ENCODE measurements at places on chromosomes 6 and 20.
A peak's percentile ranks its signal among the peaks of the same experiment; 100 is the strongest.

- no peak for DNase-seq
Measured at GRCh38 chr6:56677559-56677958, 34.9 kb upstream of the DST start.

DNA sequence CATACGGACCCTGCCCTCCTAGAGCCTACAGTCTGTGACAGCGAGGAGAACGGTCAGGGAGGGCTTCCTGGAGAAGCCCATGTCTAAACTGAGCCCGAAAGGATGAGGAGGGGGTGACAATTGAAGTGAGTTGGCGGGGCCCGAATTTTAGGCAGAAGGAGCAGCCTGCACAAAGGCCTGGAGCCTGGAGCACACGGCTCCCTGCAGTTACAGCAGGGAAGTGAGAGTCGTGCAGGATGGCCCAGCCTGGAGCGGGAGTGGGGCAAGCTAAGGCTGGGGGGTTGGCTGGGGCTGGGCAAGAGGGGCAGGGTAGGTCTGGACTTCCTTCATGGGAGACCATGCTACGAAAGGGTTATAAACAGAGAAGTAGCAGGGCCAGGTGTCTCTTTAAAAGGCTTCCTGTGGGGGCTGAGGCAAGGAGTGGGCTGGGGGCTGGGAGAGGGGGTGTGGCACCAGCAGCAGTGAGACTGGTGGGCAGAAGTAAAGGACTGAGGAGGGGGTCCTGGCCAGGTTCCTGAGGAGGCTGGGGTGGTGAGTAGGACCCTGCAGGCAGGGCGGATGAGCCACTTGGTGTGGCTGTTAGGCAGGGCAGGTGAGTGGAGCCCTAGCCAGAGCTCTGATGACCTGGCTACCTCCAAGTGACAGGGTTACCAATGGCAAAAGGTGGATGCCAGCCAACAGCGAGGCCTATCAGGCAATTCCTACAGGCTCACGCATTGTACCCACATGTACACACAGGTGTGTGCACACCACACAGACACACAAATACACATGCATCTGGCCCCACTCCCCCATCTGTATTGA is 119.2 kb downstream of the MRPL14 start:
- DNase-seq = peak; percentile 25

GRCh38 chr6:170083236-170084051 is 207.4 kb downstream of the DLL1 start:
- peak; percentile 60 for DNase-seq

GRCh38 chr6:170404036-170404435 is 97.5 kb downstream of the FAM120B start:
- no peak for DNase-seq

- DNase-seq = no peak
Measured at GRCh38 chr6:127841811-127842210, 59.0 kb downstream of the THEMIS start.

DNA sequence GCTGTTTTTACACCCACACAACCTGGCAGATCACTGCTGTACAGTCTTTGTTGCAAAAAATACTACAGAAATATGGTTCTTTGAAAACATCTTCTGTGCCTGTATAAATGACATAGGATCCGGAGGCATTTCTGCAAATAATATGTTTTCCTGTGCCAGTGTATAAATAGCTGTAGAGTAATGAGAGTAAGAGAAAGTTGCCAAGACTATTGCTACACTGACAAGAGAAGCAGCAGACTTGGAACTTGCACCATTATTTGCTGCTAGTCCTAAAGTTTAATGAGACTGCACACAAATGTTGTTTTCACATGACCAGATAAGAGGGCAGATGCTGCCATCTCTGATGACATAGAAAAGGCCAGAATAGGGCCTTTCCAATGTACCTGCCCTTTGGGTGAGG is 50.0 kb upstream of the DTNBP1 start:
- no peak for DNase-seq

DNA sequence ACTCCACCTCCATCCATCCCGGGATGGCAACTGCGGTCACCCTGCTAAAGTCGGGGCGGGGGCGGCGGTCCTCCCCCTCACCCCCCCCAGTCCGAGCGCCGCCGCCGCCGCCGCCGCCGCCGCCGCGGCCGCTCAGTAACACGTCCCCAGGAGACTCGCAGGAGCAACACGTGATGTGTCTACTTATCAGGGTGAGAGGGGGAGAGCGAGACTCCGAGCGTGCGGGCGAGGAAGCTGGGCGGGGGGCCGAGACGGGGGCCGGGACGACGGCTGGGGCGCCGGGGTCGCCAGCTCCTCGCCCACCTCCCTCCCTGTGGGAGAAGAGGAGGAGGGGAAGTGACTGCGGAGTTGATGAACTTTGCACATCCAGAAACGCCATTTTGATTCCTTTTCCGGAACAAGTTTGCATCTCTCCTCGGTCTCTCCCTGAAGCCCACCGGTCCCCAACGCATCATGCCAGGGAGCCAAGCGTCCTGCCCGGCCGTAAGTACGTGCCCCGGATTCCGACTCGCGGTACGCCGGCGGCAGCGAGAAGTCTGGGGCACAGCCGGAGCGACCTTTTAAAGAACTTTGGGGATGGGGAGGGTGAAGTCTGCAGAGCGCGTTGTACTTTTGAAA is at the start of gene RREB1:
TSS of gene RREB1 (plus strand) at position 384 of the 618 bp plus-strand sequence. CDS start 73,951 bp downstream, outside the sequence.
- peak; percentile 81 for DNase-seq

GRCh38 chr6:71513036-71513435 is 224.4 kb downstream of the OGFRL1 start:
- no peak for DNase-seq

DNA sequence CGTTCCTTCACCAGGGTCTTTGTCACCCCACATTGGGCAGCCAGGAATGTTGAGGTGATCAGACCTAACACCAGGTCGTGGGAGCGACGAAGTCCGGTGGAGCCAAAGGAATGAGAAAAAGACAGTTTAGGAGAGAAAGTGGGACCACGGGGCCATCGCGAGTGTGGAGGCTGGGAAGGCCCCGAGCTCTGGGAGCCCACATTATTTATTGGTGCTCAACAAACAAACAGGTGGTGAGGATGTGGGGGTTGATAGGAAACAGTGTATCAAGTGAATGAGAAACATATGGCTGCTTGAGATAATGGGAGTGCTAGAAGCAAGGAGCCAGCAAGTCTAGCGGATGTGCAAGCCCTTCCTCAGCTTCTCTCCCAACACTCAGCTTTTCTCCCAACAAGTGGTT is 287.1 kb upstream of the SGK1 start:
- DNase-seq = no peak

DNA sequence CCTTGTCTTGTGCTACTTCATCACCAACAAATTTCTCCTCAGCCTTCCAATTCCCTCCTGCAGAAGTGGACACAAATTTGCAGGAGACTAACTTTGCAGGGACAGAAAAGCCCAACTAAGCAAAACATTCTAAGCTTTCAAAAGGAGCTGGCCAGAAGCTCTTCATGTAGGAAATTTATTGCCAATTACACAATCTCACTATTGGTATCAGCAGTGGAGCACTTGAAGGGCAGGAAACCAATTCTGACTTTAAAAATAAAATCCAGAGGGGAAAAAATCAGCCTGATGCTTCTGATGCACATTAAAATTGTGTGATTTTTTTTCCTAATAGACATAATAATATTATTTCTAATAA is 193.3 kb downstream of the LY86 start:
- no peak for DNase-seq

GRCh38 chr6:53038141-53038540 is 27.1 kb upstream of the FBXO9 start:
- DNase-seq = no peak

- DNase-seq = no peak
Measured at GRCh38 chr6:94341173-94341572, 921.8 kb upstream of the EPHA7 start.

DNA sequence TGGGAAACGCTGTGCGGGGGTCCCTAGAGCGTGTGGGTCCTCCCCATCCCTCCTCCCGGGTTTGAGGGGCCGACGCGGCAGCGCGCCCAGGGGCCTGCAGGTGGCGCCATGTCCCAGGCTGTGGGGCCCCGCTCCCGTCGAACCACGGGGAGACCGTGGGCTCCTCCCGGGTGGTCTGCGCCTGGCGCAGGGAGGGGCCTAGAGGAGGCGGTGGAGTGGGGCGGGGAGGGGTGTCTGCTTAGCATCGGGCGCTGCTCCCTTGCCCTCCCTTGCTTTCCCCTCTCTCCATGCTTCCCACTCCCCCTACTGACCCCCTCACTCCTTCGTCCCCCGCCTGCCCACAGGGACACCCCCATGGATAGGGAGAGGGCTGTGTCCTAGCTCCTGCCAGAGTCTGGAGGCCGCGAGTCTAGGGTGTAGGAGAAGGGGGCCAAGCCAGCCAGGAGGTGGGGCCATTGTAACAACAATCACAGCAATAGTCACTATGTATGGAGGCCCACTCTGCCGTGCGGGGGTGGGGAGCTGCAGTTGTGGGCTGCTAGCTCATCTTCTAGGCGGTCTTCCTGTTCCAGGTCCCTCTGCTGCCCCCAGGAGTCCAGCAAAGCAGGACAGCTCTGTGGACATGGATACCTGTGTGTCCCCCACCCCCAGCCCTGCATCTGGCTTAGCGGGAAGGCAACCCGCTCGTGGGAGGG is 51.7 kb downstream of the CHMP4B start:
- peak; percentile 77 for DNase-seq

DNA sequence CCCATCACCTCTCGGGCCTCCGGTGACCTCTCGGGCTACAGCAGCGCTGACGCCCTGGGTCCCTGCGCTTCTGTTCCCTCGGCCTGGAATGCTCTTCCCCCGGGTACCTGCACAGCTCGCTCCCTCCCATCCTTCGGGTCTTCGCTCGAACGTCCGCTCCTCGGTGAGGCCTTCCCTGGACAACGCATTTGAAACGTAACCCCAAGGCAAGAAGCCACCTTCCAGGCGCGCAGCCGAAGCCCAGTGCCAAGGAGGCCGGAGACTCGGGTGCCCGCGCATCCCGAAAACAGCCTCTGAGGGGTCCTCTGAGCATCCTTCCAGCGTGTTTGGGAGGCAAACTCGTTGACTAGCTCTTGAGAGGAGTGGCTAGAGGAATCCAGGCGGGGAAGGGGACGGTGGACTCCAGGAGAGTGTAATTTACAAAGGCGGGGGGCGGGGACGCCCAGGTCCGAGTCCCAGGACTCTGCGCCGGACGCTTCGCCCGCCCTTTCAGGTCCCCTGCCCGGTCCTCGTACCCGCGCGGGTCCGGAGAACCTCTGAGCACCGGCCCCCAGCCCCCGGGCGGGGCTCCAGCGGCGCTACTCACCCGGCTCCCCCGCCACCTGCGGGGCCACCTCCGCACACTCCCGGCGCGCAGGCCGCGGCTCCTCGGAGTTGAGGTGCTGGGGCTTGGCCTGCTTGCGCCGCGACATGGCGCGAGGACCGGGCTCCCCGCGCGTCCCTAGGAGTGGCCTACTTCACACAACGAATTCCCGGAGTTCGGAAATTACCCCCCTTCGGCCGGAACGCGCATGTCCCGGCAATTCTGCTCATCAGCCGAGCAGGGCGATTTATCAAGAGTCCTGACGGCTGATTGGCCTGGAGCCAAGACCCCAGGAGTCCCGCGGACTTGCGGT is 86.8 kb downstream of the ZFP64 start:
- DNase-seq = peak; percentile 66

GRCh38 chr6:118668761-118669385 is 17.5 kb upstream of the CEP85L start:
- DNase-seq = no peak

DNA sequence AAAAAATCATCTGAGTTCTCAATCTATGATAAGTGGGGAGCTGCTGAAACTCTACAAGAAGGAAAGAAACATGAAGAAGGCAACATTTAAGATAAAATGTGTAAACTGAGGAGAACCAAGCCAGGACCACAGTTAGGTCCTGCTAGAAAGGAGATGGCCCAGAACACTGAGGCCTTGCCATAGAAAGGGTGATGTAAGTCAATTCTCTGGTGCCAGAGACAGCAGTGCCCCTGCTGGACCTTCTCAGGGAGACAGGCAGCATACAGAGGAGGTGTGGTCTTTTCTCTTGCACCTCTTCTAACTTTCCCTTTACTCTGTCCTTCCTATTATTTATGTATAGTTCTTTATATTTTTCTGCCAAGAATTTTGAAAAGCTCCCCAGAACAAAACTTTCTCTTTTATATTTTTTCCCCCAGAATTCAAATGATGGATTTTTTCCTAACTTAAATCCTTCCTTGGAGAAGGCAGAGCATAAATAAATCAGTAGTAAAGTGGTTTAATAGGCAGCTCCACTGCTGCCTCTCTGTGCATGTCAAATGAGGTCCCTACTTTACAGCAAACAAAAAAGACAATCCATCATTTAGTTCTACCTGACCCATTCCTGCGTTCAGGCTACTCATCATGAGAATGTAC is 9.0 kb downstream of the UQCC2 start:
- DNase-seq = peak; percentile 45

GRCh38 chr6:99618649-99619408 is 12.2 kb downstream of the PRDM13 start:
- DNase-seq = no peak

DNA sequence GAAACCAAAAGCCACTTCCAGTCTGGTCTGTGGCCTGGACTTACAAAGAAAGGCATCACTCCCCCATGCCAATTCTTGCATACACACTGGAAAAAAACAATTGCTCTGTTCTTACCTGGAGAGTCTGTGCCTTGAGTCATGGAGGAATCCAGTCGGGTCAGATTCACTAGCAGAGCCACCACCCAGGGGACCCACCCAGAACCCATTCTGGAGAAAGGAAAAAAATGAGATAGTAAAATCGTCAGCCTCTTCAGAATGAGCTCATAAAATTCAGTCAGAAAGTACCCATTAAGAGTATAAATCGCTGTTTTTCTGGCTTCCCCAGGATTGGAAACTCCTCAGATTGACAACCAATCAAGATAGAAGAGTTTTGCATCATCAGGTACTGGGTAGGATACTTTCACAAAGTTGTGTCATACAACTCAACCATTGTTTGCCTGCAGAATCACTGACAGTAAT is at the start of gene HLA-DOB:
TSS of gene HLA-DOB (minus strand) at position 257 of the 459 bp plus-strand sequence. CDS start at position 206, 51 bp downstream.
- no peak for DNase-seq

GRCh38 chr20:20621195-20621594 is 91.2 kb downstream of the RALGAPA2 start:
- no peak for DNase-seq

GRCh38 chr6:40946738-40947301 is 92.2 kb downstream of the UNC5CL start:
- no peak for DNase-seq

- DNase-seq = no peak
Measured at GRCh38 chr6:2204272-2204671, 41.1 kb downstream of the GMDS start.

- no peak for DNase-seq
Measured at GRCh38 chr6:7343546-7344475, 30.8 kb upstream of the SSR1 start.

Data from Right ventricle myocardium inferior (tissue), 1 donor.